ENCODE measurements at places on chromosomes 13 and 19. TPM values are rescaled to one million over a fixed set of nuclear protein-coding genes. Genes with fewer than 3 reads are reported as not detected.

DNA sequence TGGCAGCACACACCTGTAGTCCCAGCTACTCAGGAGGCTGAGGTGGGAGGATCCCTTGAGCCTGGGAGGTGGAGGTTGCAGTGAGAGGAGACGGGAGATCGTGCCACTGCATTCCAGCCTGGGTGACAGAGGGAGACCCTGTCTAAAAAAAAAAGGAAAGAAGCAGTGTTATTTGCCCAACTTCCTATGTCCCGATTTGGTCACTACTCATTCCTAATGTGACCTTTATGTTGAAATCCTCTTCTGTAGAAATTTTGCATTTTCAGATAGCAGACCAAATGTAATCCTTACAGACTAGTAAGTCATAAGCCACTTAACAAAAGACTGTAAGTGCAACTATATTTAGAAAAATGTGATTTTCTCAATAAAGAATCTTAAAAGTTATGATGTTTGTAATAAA, 18.2 kb upstream of the STK24 start:
- DNase-seq: no peak
- no peak overlapping the region for H3K27ac ChIP-seq
- no peaks in the 10 kb centered on the region for H3K4me1 ChIP-seq
- no peaks in the 10 kb centered on the region for H3K27me3 ChIP-seq
- no peak overlapping the region for H3K4me3 ChIP-seq
- no peaks in the 10 kb centered on the region for H3K36me3 ChIP-seq

- no peaks in the 10 kb centered on the region for H3K27me3 ChIP-seq
- no peaks in the 10 kb centered on the region for H3K4me1 ChIP-seq
- H3K27ac ChIP-seq: no peak overlapping the region
- no peak overlapping the region for H3K4me3 ChIP-seq
Measured at GRCh38 chr13:91146601-91147000, 200.9 kb upstream of the MIR17HG start.

DNA sequence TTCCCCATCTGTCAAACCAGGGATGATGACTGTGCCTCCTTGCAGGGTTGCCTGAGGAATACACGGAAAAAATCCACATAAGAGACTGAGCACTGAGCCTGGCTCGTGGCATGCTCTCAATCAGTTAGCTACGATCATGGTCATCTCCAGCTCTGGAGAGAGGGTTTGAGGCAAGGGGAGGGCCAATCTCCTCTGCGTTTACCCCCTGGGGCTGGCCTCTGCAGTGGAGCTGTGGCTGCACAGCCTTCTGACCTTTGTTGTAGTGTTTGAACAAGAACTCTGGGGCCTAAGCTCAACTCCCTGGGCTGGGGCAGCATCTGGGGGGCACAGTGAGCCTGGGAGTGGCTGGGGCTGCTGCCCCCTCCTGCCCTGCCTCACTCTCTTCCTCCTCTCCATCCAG, 5.9 kb downstream of the LRRC4B start:
- no peaks in the 10 kb centered on the region for H3K4me1 ChIP-seq
- H3K27ac ChIP-seq: no peak overlapping the region
- peaks cover 84% of the 10 kb centered on the region for H3K27me3 ChIP-seq
- no peak overlapping the region for H3K4me3 ChIP-seq
- peaks cover 6% of the 10 kb centered on the region for H3K36me3 ChIP-seq
- no peak for DNase-seq

DNA sequence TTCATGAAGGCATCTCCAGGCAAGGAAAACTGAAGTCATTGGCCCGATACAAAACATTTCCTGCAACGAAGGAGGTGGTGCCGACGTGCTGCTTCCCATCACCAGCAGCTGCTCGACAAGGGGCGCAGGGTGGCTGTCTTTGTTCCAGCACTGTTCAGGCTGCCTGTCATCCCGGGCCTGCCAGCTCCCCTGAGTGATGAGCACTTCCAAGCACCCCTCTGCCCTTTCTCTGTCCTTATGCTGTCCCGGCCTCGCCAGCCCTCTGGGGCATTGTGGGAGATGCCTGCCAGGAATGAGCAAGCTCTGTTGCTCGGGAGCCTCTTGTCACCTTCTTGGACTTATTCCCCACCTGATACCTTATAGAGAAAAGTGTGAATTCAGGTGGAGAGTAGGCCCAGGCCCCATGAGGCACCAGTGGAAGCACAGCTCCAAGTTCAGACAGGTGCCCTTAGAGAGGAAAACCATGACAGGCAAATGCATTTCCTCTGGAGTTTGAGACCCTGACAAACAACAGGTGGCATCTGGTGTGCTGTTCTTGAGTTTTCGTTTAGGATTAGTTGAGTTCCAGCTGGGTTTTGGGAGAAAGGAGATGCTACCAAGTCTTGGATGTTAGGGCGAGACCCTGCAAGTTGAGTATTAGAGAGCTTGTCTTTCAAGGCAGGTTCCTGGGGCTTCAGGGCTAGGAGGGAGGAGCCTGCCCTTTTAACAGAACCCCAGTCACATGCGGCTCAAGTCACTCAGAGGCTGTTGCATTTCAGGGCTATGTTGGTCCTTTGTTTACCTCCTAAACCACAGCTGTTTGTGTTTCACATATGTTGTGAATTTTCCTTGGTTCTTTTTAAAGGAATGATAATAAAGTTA, 21.4 kb downstream of the BBC3 start:
- peak overlapping the region; percentile 80 for H3K27ac ChIP-seq
- peaks cover 59% of the 10 kb centered on the region for H3K36me3 ChIP-seq
- H3K27me3 ChIP-seq: no peaks in the 10 kb centered on the region
- no peak overlapping the region for H3K4me3 ChIP-seq
- peaks cover 11% of the 10 kb centered on the region for H3K4me1 ChIP-seq

DNA sequence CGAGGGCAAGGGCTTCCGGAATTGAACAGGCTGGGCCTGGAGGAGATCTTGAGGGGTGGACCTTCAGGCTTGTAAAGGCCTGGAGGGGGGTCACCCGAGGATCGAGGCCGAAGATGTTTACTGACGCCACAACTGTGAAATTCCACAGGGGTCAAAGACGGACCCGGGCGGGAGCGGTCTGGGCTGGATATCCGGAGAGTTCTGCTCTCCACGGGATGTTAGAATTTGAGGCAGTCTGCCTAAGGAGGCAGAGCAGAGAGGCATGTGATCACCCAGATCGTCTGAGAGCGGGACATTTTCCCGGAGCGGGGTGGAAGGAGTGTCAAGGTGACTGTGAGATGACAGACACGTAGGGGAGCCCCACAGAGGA, 13.2 kb downstream of the KLHL26 start:
- DNase-seq: no peak
- no peak overlapping the region for H3K27ac ChIP-seq
- no peak overlapping the region for H3K4me3 ChIP-seq

DNA sequence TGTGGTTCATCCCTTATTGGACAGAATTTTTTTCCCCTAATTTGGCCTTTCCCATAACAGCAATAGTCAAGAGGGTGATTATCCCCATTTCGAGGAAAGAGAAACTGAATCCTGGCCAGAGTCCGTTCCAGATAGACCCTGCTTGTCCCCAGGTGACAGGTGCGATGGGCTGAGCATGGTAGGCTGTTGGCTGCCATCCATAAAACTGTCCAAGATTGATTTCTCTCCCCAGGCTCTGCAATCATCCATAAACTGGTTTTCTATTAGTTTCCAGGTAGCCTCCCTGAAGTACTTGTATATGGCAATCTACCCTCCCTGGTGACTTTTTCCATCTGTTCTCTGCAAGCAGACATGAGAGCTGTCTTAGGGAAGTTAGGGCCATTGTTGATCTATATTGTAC, 25.4 kb downstream of the SERP2 start:
- H3K36me3 ChIP-seq: no peaks in the 10 kb centered on the region
- no peaks in the 10 kb centered on the region for H3K27me3 ChIP-seq
- peaks cover 12% of the 10 kb centered on the region for H3K4me1 ChIP-seq
- no peak for DNase-seq
- H3K27ac ChIP-seq: no peak overlapping the region
- no peak overlapping the region for H3K4me3 ChIP-seq

DNA sequence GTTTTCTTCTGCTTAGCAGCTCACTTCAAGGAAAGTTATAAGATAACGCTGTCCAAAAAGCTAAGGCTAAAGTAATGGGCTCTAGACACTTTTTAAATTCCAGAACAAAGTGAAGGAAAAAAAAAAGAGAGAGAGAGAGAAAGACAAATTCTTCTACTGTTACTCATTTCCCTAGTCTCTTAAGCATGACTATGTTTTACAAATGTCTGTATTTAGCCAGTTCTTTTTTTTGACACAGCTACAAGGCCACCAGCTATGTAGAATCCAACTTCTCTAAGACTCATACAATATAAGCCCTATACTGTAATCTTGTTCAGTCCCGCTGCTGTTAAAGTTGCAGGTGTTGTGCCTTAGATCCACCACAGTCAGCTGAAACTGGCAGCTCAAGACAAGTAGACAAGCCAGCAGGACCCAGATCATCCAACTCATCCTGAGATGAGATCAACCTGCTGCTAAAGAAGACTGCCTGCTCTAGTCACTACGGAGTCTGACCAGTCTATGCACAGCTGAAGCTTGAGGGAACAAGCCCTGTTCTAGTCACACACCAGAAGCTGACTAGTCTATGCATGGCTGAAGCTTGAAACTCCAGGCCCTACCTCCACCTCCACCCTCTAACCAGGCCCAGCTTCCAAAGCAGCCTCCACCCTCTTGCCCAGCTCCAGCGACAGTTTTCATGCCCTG, 10.3 kb upstream of the ZNF83 start:
- no peak for DNase-seq
- no peak overlapping the region for H3K4me3 ChIP-seq
- H3K36me3 ChIP-seq: no peaks in the 10 kb centered on the region

DNA sequence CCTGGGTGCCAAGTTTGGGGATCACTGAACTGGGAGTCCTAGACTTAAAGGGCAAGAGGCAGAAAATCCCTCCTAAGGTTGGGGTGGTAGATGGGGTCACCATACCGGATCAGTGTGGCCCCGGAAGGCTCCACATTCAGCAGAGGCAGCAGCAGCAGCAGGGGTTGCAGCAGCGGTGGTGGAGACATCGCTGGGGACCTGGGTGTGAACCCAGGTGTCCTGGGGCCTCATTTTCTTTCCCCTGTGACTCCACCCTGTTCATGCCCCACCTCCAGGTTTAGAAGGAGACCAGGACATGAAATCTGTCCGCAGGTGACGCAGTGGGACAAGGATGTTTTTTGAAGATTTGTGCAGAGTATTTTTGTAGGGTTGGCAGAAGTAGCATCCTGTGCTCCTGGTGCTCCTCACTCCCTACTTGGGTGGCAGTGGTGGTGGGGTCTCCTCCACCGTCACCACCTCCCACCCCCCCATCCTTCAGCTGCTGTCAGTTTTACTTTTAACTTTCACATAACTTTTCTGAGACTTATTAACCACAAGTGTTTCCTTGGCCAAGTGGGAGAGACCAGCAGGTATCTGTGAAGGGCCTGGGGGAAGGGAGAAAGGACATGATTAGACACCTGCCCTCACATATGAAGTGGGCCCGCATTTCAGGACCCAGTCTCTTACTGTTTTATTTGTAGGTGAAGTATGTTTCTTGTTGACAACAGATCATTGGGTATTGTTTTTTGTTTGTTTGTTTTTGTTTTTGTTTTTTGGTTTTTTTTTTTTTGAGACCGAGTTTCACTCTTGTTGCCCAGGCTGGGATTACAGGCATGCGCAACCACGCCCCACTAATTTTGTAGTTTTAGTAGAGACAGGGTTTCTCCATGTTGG, at the start of gene NAPSA:
Gene NAPSA (minus strand): TSS at position 206 of the 873 bp plus-strand sequence. CDS start 18 bp downstream, at position 188.
- H3K27ac ChIP-seq: no peak within 1 kb of the TSS
- H3K36me3 ChIP-seq: peaks cover 20% of the 10 kb centered on the region
- H3K27me3 ChIP-seq: peaks cover 25% of the 10 kb centered on the region
- no peak within 1 kb of the TSS for H3K4me3 ChIP-seq
- DNase-seq: no peak

DNA sequence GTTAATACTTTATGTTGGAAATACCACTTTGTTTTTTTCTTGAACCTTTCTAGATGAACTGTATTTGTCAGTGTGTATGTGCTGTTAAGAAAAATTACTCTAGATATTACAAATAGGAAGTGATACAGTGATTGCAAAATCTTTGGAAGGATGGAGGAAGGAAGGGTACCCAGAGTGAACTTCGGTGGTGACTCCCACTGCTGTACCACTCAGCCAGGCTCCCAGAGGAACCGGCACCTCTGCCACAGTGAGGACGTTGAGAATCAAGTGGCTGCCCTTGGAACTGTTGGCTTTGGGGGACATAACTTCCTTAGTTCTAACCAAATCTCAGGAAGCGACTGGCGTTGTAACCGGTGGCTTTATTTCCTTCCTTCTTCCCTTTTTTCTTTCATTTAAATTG, 184.7 kb downstream of the PCCA start:
- no peaks in the 10 kb centered on the region for H3K4me1 ChIP-seq
- H3K27ac ChIP-seq: no peak overlapping the region
- H3K36me3 ChIP-seq: no peaks in the 10 kb centered on the region

DNA sequence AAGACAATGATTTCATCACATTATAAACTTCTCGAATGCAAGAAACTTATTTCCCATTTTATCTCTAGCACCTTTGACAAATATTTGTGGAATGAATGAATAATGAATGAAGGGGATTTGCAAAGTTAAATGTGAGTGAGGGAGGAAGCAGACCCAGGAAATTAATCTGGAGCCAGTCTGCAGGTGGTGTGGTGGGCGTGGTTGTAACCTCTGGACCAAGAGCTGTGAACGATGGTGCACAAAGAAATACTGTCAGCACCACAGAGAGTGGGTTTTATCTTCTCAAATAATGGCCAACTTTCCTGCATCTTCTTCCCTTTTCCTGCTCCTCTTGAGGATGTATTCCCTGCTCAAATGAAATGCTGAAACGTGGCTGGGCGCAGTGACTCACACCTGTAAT, 11.0 kb upstream of the ZNF792 start:
- no peak overlapping the region for H3K4me3 ChIP-seq
- H3K27me3 ChIP-seq: peaks cover 15% of the 10 kb centered on the region
- no peak overlapping the region for H3K27ac ChIP-seq
- H3K36me3 ChIP-seq: peaks cover 13% of the 10 kb centered on the region
- peak; percentile 45 for DNase-seq

DNA sequence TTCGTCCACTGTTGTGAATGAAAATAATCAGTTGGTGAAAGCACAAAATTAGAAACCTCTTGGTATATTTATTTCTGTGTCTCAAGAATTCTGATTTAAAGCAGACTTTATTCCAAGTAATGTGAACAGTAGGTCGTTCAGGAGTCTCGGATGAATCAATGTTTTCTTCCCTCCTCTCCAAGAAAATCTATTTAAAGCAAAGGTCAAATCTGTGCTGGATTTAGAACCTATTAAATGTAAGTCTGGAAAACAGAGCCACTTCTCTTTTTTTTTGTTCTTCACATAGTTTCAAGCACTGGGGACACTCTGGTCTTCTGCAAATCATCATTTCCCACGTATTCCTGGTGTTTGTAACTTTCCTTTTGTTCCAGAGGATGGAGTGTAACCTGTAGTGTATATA, 312.7 kb downstream of the ATP8A2 start:
- H3K36me3 ChIP-seq: no peaks in the 10 kb centered on the region
- H3K4me3 ChIP-seq: no peak overlapping the region
- H3K27ac ChIP-seq: no peak overlapping the region
- peaks cover 33% of the 10 kb centered on the region for H3K27me3 ChIP-seq

Gene SBSN
- not detected for total RNA-seq

Gene TMEM272
- total RNA-seq: not detected

Gene NUDT15
- total RNA-seq: 19.2 TPM

Gene UPF3A
- total RNA-seq: 12.1 TPM

Gene DACH1
- 0.14 TPM for total RNA-seq

Gene IRGC
- not detected for total RNA-seq

Gene RAX2
- not detected for total RNA-seq

Gene CEACAM1
- total RNA-seq: 159 TPM
